ENCODE measurements at places on chromosomes 11 and 22. TPM values are rescaled to one million over a fixed set of nuclear protein-coding genes. Genes with fewer than 3 reads are reported as not detected.

The CD82 gene
- 121 TPM for total RNA-seq

The PNPLA5 gene
- total RNA-seq = not detected

The OR2AG2 gene
- total RNA-seq = 1.6 TPM

The TMEM121B gene
- total RNA-seq = under 0.01 TPM

The TESMIN gene
- 0.57 TPM for total RNA-seq

The IL18 gene
- 2.9 TPM for total RNA-seq

The SPI1 gene
- total RNA-seq = 0.29 TPM

The SMC1B gene
- total RNA-seq = not detected

The JHY gene
- total RNA-seq = 1.6 TPM

The MAPK8IP1 gene
- total RNA-seq = 9.7 TPM

The ROBO3 gene
- total RNA-seq = 9.0 TPM

The IGLL5 gene
- total RNA-seq = not detected

The RAG1 gene
- 0.57 TPM for total RNA-seq

The MS4A4A gene
- total RNA-seq = not detected

The CASTOR1 gene
- total RNA-seq = 6.1 TPM

The MRGPRE gene
- total RNA-seq = not detected

The FGF4 gene
- not detected for total RNA-seq

The OR9G4 gene
- not detected for total RNA-seq

The YAP1 gene
- 255 TPM for total RNA-seq

The KDM4E gene
- total RNA-seq = not detected
